Left renal cortex interstitium (tissue), 4 donors: ENCODE measurements at places on chromosomes 3 and 15. TPM values are rescaled to one million over a fixed set of nuclear protein-coding genes. Genes with fewer than 3 reads are reported as not detected.

GRCh38 chr15:31217067-31217466 is 109.6 kb upstream of the KLF13 start:
- DNase-seq: no peak

- DNase-seq: no peak
Observed at GRCh38 chr3:150458001-150458400, 49.9 kb downstream of the TSC22D2 start.

- DNase-seq: no peak
Observed at GRCh38 chr3:189286188-189286587, 114.4 kb downstream of the TPRG1 start.

SLC9C1 gene
- 0.47 TPM for polyA plus RNA-seq

DNA sequence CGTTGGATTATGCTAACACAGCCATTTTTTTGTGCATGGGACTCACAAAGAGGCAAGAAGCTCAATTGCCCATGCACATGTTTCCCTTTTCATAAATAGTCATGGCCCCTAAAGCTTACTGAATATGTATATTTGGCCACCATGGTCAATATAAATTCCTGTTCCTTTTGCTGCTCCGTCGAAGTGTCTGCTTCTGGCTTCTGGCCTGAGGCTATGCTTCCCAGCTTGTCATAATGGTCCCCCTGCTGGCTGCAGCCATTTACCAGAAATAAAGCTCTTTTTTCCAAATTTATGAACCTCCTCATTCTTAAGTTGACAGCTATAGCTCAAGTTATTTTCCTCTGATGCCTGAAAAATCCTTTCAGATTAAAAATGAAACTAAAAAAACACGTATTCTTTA is 602.1 kb downstream of the VGLL3 start:
- DNase-seq: no peak

DNA sequence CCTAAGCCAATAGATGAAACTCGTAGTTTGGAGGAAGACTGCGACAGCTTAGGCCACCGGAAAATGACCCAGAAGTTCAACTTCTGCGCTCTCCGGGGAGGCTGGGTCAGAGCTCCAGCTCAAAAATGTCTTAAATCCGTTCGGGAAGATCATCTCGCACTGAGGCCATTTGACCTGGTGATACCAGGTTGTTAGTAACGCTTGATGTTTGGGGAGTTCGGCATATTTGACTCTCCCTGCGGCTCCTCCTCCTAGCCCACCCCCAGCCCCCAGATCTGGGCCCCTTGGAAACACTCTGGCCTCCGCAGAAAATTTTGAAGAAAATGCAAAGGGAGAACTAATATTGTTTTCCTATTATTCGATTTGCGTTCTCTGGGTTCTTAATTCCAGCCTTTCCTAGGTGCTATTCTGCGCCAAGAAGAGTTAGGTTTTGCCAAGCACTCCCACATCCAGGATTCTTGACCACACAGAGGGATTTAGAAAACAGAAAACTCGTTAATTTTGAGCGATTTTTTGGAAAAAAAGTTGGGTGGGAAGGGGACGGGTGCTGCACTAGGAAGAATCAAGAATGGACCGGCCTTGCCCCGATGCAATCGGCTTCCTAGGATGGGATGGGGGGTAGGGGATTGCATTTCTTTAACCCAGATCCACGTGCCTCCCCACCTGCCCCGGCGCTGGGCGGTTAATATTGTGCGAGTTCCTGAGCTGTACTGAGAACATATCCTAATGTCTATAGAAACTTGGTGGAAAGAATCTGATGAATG is 50.0 kb downstream of the ZIC4 start:
- DNase-seq: no peak

DNA sequence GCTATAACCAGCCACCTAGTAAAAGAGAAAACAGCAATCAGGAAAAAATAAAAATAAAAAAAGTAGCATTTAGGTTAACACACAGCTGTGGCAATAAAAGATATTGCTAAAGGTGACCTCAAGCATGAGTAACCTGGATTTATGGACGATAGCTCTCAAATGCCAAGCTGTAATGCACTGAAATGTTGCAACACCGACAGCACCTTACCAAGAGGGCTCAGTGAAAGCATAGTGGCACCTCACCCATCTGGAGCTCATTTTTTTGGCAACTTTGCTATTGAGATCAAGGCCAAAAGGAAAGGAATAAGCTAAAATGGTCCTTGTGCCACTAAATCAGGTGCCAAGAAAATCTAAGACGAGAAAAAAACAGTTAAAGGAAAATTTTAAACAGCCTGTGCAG is 2.5 kb downstream of the HACD2 start:
- DNase-seq: no peak

CADPS gene
- polyA plus RNA-seq: 1.0 TPM

DNA sequence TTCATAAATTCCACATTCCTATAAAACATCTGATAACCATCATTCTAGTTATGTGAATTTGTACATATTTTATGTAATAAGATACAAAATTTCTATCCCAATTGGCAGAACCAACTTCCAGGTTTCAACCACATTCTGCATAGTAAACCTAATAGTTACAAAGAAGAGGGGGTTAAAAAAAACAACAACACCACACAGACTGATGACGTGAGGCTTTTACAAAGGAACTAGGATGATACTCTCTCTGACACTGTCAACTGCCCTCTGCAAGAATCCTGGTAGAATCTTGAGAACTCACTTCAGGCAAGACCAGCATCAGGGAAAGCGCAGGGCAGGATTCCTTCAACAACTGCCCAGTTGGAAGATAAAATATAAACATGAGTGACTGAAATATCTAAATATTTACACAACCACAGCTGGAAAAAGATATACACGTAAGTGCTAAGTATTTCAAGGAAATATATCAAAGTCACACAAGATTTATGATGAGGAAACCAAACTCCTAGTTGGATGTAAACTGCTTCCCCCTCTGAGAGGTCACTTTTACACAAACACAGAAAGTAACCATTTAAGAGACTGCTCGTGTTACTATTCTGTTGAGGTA is 816.4 kb downstream of the ROBO1 start:
- DNase-seq: peak; percentile 46

MAPKBP1 gene
- 10.7 TPM for polyA plus RNA-seq

DNA sequence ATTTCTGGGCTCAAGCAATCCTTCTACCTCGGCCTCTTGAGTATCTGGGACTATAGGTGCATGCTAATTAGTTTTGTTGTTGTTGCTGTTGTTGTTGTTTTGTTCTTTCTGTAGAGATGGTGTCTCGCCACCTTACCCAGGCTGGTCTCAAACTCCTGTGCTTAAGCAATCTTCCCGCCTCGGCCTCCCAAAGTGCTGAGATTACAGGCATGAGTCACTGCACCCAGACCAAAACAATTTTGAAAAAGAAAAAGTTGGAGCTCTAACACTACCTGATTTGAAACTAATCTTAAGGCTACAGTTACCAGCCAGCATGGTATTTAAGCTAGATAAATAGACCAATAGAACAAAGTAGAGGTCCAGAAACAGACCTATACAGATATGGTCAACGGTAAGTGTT is 29.8 kb downstream of the KPNA1 start:
- no peak for DNase-seq

DNA sequence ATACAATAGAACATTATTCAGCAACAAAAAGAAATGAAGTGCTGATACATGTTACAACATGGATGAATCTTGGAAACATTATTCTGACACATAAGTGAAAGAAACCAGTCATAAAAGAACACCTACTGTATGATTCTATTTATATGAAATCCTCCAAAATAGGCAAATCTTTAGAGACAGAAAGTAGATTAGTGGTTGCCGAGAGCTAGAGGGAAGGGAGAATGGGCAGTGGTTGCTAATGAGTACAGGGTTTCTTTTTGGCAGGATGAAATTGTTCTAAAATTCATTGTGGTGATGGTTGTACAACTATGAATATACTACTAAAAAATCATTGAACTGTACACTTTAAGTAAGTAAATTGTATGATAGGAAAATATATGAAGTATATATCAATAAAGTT is 6.3 kb upstream of the LRRC58 start:
- DNase-seq: no peak

- no peak for DNase-seq
Observed at GRCh38 chr15:90591524-90591923, 61.8 kb downstream of the CRTC3 start.

GRCh38 chr3:172034786-172035685 is 4.3 kb upstream of the FNDC3B start:
- DNase-seq: no peak

IDH3A gene
- polyA plus RNA-seq: 51.4 TPM

- DNase-seq: no peak
Observed at GRCh38 chr15:37361621-37362020, 261.3 kb upstream of the MEIS2 start.

DNA sequence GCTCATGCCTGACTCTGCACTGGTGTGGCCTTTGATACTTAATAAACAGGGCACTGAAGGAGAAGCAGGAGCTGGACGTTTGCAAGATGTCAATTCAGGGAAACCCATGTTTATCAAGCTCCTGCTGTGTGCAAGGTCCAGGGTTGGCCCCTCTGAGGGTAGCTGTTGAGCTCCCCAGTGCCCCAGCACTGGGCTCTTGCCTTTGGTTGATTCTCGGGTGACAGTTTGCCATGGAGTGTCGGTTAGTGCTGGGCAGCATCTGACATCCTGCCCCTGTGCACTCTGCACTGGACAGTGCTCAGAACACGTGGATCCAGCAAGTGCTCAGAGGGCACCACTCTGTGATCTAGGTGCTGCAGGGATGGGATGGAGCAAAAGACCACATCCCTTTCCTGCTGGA is 7.3 kb downstream of the HDAC11 start:
- DNase-seq: no peak

DNA sequence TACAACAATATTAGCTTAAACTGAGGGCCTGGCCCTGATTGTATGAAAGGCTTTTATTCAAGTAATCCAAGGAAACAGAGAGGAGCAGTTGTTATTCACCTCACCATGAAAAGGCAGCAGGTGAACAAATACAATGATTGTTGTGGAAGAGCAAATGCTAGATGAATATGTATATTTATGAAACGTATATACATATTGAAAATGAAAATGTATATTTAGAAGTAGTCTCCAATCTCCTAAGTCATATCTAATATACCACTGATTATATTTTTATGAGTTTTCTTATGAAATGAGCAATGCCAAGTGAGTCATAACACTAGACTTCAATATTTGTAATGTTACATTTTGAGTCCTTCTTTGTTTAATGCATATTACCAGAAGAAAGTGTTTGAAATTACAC is 116.2 kb upstream of the KCNMB2 start:
- DNase-seq: no peak

DNA sequence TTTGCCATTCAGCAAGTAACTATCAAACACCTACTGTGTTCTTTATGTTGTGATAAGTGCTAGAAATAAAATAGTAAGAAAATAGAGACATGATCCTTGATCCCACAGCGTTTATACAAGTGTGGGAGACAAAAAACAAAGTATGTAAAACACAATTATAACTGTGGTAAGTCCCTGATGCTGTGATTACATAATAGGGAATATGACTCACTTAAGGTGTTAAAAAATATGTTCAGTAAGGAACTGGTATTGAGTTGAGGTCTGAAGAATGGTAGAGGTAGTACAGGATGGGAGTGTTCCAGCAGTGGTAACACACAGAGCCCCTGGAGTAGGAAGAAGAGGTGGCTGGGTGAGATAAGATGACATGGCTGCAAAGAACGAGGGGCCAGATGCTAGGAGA is 132.1 kb upstream of the TMC3 start:
- no peak for DNase-seq

EPHB3 gene
- 25.5 TPM for polyA plus RNA-seq

GOLGA6A gene
- polyA plus RNA-seq: not detected
